COR-L47 (cell line): ENCODE measurements at places on chromosomes 3 and 15.

DNA sequence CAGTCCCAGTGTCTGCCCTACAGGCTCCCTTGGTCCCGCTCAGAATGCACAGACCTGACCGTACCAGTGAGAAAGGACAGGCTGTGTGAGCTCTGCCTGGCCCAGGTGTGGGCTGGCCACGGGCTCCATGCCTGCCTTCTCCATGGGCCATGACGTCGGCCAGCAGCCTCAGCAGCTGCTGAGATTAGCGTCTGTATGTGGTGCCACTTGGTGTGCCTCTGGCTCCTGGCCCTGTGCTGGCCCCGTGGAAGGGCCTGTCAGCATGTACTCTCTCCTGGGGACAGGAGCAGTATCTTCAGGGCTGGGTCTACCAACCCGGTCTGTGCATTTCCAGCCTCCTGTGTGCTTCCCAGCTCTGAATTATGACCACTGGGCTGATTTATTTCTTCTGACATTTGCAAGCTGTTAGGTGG lies 25.7 kb downstream of the KLF13 start:
- no peak for DNase-seq

GRCh38 chr3:61637088-61638051 lies 76.0 kb downstream of the PTPRG start:
- no peak for DNase-seq

GRCh38 chr3:134721214-134721613 lies 70.4 kb upstream of the KY start:
- DNase-seq = no peak

- no peak for DNase-seq
Observed at GRCh38 chr15:72323752-72324151, 3.8 kb upstream of the CELF6 start.

- no peak for DNase-seq
Observed at GRCh38 chr3:43224405-43225073, 61.8 kb upstream of the SNRK start.

DNA sequence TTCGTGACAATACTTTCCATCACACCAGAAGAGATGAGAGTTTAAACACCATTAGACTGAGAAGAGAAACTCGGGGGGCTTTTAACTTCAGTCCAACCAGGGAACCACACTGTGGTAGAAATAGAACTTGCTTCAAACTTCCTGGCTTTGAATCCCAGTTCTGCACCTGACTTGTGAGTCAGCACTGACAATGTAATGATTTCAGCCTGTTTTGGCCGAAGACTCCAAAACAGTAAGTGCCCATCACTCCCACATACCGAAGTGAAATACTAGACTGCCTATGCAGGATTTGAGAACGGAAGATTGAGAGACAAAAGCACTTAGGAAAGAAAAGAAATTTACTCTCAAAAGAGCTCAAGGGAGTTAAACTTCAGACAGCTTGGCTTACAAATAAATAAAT lies 27.0 kb downstream of the C2CD4B start:
- DNase-seq = no peak

GRCh38 chr3:160221019-160221418 lies 4.2 kb upstream of the C3orf80 start:
- DNase-seq = no peak

GRCh38 chr3:138381413-138381901 lies 33.1 kb downstream of the MRAS start:
- no peak for DNase-seq

GRCh38 chr3:170713653-170714052 lies 127.8 kb upstream of the SLC7A14 start:
- DNase-seq = no peak

DNA sequence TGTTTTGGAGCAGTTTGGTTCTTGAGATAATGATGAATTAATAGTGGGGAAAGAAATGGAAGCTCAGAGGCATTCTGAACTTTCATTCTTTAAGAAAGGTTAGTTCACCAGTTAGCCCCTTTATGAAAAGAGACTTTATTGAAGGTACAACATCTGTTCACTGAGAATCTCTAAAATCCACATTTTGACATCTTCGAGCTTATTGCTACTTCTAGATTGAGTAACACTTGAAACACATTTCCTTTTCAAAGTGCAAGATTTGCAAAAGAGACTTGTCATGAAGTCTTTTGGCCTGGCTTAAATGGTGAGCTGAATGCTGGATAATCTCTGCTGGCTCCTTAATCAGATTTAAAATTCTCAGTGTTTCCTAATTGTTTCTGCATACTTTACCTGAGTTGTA lies 42.3 kb downstream of the RAB8B start:
- DNase-seq = no peak

DNA sequence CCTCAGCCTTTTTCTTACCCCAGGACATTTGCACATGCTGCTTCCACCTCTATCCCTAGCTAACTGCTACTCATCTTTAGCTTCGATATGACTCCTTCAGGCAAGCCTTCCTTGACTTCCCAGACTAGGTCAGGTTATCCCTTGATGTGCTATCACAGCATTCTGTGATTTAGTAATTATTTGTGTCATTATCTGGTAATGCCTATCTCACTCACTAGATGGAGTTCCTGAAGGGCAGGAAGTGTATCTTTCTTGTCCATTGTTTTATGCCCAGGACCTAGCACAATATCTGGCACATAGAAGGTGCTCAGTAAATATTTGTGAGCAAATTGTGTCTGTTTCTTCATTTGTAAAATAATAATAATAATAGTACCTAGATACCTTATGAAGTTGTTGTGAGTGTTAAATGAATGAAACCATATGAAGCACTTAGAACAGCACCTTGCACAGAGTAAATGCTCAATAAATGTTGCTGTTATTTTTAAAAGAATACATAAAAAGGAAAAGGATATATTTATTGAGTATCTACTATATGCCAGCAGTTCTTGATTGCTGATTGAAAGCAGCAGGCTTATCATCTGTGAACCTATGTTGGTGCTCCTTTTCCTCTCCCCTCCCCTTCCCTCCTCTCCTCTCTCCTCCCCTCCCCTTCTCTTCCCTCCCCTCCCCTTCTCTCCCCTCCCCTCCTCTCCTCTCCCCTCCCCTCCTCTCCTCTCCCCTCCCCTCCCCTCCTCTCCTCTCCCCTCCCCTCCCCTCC lies 31.5 kb downstream of the SQOR start:
- no peak for DNase-seq

DNA sequence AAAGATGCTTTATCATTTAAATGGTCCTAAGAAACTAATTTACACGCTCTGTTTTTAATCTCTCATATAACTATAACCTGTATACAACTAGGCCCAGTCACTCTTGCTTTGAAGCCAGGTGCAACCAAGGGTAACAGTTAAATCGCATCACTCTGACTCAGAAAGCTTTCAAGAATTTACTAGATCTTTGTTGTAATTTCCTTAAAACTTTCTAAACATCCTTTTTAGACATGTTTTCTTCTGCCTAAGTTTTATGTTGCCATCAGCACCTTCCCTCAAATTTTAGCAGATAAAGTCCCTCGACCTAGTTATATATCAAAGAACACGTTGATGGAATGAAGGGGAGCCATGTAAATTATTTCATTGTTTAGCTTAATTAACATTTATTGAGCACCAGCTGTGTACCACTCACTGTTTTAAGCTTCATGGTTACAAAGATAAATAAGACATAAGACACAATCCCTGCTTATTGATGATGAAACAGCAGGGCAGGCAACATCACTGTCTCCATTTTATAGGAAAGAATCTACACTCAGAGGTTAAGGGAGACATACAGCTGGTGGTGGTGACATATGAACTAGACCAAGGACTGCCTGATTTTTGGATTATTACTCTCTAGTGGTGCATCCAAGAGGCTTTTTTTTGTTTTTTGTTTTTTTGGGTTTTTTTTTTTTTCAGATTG lies 101.0 kb downstream of the CD200R1L start:
- no peak for DNase-seq

GRCh38 chr15:57697588-57697987 lies 8.9 kb upstream of the POLR2M start:
- DNase-seq = no peak

GRCh38 chr3:187042346-187042745 lies 97.0 kb downstream of the RPL39L start:
- DNase-seq = no peak

GRCh38 chr3:81763001-81763400 lies 1.6 kb upstream of the GBE1 start:
- DNase-seq = no peak

DNA sequence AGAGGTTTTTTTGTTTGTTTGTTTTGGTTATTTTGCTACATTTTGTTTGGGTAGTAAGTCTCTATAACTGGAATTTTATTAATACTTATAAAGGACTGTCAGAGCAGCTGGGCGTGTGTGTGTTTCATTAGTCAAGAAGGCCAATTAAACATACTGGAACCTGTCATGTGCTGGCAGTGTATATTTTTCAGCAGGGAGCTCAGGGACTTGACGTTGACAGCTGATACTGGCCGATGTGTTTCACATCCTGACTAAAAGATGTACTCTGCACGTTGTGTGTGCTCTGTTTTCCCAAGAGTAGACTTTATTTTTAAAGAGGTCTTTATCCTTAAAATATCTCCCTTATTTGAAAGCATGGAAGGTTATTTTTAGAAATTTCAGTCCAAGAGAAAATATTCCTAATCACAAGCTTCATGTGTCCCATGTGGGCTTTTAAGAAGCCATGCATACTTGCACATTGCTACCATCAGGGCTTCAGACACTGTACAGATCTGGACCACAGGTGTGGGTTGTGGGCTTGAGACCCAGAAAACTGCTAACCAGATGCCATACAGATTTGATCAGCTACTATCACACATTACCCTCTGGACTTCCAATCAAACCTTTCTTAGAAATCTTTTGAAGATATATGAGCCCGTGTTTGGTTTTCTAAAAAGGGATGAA lies 135.9 kb downstream of the FEZF2 start:
- no peak for DNase-seq

GRCh38 chr15:84818261-84819131 lies 1.3 kb downstream of the ALPK3 start:
- DNase-seq = peak; percentile 84

DNA sequence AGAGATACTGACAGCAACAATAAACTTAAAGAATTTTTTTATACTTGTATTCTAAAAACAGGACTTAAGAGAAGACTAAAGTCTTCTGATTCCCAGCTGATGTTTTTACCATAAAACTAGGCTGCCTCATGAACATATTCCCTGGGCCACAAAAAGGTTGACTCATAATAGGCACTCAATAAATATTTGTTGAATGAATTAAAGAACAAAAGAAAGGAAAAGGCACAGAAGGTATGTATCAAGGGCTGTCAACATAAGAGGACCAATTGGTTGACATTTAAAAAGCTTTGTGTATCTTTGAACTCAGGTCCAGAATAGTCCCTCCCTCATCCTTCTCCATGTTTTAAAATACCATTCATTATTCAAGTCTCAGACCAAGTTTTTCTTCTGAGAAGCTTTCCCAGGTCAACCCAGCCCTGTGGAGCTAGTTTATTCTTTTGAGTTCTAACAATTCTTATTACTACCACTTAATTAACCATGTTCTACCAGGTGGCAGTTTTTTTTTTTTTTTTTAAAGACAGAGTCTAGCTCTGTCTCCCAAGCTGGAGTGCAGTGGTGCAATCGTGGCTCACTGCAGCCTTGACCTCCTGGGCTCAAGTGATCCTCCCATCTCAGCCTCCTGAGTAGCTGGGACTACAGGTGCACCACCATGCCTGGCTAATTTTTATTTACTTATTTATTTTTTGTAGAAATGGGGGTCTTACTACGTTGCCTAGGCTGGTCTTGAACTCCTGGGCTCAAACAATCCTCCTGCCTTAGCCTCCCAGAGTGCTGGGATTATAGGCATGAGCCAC lies 17.5 kb upstream of the ARHGEF3 start:
- DNase-seq = no peak

DNA sequence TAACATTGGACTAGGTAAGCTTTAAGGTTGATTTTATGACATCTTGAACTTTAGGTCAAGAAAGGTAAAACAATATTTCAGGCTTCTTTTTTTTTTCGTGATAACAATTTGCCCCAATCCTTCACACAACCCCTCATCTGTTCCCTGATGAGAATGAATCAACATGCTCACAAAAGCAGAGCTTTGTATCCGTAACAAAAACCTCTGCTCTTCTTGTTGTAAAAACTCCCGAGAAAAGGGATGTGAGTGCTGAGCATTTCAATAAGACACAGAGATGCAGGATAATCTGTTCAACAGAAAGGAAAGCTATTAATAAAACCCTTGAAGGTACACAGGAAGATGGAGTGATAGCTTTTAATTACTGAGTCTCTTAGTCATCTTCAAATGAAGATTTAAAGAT lies 94.3 kb downstream of the RAD18 start:
- no peak for DNase-seq

- no peak for DNase-seq
Observed at GRCh38 chr3:51390246-51391074, 625 bp upstream of the RBM15B start.

GRCh38 chr3:3127432-3128010 lies 781 bp downstream of the TRNT1 start:
- no peak for DNase-seq

GRCh38 chr3:19866751-19867347 lies 67.2 kb downstream of the EFHB start:
- DNase-seq = peak; percentile 19

DNA sequence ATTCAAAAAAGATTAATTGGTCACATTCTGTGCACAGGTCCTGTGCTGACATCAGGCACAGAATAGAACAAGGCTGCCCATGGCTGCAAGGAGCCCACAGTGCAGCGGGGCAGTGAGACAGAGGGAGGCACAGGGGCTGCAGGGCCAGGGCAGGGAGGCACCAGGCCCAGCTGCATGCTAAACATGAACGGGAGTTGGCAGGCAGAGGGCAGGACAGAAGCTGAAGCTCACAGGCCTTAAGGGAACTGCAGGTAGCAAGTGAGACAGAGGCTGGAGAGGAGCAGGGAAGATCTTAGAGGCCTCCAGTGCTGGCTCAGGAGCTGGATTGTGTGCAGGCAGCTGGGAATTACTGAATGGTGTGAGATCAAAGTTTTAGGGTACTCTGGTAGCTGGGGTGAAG lies 26.2 kb downstream of the IDH3A start:
- DNase-seq = no peak

DNA sequence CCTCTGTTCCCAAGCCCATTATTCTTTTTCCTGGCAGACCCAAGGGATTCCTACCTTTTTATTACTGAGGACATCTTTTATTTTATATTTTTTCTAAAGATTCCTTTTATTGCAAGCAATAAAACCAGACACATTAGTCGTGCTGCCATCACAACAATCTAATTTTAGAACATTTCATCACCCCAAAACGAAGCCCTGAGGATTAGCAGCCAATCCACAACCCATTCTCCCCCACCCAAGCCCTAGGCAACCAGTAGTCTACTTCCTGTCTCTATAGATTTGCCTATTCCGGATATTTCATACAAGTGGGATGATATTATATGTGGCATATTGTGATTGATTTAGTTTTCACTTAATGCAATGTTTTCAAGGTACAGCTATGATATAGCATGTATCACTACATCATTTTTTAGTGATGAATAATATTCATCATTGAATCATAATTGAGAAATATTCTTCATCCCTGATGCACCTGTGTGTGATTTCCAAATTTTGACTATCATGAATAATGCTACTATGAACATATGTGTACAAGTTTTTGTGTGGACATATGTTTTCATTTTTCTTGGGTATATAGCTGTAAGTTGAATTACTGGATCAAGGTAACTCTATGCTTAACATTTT lies 65.7 kb downstream of the IL1RAP start:
- DNase-seq = no peak
